ENCODE measurements at places on chromosomes 2 and 18.

- DNase-seq: no peak
These were observed 68.2 kb downstream of the ZNF516 start for GRCh38 chr18:76426737-76427305.

DNA sequence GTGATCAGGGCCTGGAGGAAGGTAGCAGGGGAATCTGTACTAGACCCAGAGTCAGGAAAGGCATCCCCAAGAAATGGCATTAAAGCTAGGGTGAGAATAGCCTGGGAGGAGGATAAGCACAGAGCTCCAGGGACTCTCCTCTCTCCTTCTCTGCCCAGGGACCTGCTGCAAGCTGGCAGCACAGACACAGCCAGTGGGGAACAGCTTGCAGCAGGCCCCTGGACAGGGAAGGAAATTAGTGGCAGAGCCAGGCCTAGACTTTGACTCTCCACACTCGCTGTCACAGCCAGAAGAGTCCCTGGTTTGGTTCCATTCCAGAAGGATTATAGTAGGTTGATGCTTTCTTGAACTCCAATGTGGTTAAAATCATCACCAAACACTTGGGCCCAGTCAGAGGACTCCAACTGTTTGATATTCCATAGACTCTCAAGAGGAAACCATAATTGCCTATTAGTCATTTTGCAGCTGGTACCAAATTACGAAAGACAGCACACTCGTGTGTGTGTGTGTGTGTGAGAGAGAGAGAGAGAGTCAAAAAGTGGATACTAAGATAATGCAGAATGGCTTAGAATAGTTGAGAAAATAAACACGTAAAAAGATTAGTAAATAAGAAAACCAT, 95.5 kb upstream of the ATP8B1 start:
- no peak for DNase-seq

DNA sequence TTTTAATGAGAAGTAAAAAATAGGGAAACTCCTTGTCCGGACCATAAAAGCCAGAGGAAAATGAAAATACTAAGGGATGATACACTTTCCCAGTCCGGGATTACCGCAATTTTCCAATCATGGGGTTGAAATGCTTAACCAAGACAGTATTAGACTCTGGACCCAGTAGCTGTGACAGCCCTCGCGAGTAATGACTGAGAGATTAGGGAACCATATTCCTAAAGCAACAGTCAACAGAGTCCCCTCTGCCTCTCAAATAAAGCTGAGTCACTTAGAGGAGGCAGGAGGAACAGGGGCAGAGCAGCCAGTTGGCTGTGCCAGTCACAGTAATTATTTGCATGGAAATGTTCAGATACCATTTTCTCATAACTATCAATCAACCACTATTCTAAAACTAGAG, 34.8 kb downstream of the GPATCH11 start:
- peak; percentile 34 for DNase-seq

DNA sequence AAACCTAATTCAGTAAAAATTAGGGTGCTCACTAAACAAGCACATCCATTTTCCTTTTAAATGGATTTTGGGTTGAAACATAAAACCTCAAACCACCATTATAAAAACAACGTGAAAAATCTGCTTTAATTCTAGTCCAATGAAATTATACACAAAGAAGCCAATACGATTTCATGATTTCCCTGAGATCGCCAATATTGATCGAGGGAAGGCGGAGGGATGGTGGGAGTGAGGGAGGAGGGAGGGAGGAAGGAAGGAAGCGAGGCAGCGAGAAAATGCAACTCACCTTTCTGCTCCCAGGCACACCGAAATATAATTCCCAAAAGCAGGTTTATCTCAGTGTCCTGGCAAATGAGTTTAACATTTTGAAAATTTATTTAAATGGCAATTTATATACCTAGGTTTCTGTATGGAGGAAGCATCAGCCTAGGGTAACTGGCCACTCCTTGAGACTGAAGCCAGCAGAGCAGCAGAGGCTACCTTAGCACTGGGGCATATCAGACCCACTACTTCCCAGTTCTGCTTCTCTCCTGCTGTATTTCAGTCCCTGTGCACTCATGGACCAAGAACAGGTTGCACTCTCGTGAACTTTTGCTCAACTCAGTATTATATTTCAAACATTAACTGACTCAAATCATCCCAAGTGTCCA, 2.3 kb upstream of the ONECUT2 start:
- DNase-seq: no peak

- DNase-seq: no peak
These were observed 74.1 kb downstream of the CTAGE1 start for GRCh38 chr18:22343613-22344012.

GRCh38 chr18:49360582-49360981, 99.9 kb downstream of the DYM start:
- DNase-seq: peak; percentile 77

DNA sequence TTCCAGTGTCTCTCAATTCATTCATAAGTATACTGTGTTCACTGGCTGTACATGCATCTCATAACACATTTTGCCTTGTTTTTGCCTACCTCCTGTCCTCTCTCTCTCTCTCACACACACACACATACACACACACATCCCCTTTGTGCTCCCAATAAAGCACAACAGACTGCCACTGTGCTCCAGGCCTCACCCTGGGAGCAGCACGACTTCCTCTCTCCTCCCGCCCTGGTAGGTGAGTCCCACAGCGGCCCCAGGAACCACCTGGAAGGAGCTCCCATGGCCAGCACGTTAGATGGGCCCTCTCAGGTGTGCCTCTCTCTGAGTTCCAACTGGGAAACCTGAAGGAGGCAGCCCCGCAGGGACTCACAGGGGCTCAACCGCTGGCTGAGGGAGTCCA, 65.4 kb downstream of the MARCHF4 start:
- no peak for DNase-seq

Data from hematopoietic multipotent progenitor cell treated with erythropoietin and hydrocortisone succinate and interleukin-3 and kit ligand, for 4 days (in vitro differentiated cells).